SK-N-SH treated with all-trans-retinoic acid at 6 μM for 48 hours (cell line): ENCODE measurements at places on chromosomes 3 and 15.

GRCh38 chr3:42149975-42150374, 58.8 kb downstream of the TRAK1 start:
- ATAC-seq: no peak

- ATAC-seq: no peak
These were observed 7.5 kb downstream of the IQSEC1 start for GRCh38 chr3:13065727-13066126.

- no peak for ATAC-seq
These were observed 491.7 kb upstream of the RASGRP1 start for GRCh38 chr15:39056357-39056756.

DNA sequence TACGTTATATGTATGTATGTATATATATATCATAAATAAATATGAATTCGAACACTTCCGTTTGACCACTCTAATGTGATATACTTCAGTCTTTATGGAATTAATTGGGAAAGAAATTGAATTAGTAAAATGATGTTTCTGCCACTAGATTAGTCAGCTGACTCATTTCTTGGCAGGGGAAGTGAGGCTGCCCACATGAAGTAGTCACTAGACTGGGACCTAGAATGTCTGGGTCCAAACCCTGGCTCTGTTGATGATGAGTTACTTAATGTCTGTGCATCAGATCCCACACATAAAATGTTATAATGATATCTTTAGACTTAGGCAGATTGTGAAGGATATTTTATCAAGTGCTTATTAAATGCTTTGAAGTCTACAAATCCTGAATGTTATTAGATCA, 27.4 kb upstream of the ARL14 start:
- no peak for ATAC-seq

DNA sequence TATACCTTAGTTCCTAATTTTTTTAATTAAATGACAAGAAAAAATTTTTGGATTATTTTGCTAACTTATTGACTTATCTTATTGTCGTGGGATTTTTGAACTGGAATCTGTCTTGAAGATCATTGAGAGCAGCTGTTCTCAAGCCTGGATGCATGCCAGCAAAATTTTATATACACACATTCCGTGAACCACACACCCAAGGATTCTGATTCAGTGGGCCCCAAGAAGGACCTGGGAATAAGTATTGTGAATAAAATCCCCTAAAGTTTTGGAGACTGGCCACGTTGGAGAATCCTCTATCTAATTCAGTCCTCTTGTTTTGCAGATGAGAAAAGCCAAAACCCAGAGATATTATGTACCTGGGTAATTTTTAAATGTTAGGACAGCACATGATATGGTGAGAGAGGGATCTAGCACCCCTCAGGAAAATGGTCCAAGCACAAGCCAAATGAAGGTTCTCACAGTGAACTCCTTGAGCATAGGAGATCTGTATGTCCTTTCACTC, 55.2 kb downstream of the UNC13C start:
- no peak for ATAC-seq

DNA sequence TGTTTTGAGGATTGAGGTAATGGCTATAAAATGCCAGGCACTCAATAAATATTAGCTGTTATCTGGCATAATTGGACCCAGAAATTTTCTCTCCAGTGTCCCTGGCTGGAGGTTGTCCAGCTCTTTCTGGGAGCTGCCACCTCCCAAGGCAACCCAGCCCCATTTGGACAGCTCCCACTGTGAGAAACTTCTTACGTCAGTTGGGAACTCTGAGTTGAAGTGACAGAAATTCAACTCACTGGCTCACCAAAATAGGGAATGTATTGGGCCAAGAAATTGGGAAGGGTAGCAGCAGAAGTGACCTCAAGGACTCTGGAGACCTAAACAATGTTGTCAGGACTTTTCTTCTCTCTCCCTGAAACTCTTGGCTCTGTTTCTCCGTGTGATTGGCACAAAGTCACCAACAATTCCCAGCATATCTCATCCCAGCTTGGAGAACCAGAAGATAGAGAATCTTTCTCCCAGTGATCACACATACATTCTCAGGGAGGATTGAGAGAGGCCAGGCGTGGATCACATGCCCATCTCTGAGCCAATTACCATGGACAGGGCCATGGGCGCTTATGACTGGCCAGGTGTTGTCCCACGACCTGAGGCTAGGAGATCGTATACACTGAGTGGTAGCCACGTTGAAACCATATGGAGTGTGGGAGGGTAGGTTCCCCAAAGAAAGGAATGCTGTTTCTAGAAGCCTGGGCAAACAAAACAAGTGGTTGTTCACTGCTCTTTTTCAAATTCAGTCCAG, 22.5 kb upstream of the HCN4 start:
- no peak for ATAC-seq

GRCh38 chr15:27059610-27060202, 88.7 kb downstream of the GABRG3 start:
- ATAC-seq: peak; percentile 44; the same call in 1 of the 3 replicates

GRCh38 chr3:109025896-109026295, 72.2 kb upstream of the GUCA1C start:
- no peak for ATAC-seq

DNA sequence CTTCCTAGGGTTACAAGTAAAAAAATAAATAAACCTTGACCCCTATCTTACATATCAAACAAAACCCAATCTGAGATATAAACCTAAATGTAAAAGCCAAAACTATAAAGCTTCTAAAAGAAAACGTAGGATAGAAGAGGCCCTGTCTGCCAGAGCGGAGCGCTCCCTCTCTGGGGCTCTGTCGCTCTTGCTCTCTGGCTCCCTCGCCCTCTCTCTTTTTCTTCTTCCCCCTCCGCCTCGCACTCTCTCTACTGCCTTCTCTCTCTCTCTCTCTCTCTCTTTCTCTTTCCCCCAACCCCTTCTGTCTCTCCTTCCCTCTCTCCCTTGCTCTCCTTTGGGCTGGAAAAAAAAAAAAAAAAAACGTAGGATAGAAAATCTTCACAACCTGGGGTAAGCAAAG, 21.6 kb downstream of the RYK start:
- ATAC-seq: no peak

- ATAC-seq: no peak
These were observed 7.0 kb downstream of the SLC25A38 start for GRCh38 chr3:39390181-39390580.

DNA sequence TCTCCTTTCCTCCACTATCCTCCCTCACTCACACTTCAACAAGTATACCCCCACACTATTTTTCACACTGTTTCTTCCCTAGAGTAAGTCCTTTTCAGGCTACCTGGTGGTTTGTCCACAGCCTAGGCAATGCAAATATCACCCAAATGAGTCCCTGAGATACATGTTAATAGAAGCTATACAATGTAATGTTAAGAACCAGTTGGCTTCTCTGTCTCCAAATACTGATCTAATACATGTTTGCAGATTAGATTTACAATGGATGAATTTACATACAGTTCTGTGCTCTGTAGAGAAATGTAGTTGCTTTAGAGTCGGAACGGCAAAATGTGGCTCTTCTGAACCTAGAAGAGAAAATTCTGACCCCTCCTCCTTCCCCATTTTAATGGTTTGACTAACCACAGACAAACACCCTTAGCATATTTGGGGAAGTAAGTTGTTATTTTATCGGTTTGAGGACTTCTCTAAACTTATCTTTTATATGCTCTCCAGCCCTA, 63.6 kb upstream of the MBNL1 start:
- no peak for ATAC-seq

- no peak for ATAC-seq
These were observed 129.9 kb downstream of the P3H2 start for GRCh38 chr3:189990826-189991225.

GRCh38 chr3:45272032-45272810, 46.1 kb upstream of the TMEM158 start:
- no peak for ATAC-seq

- peak; percentile 59; the same call in 2 of the 3 replicates for ATAC-seq
These were observed 38.9 kb upstream of the SNTN start for GRCh38 chr3:63613561-63613960.

GRCh38 chr15:88238618-88239430, 17.7 kb downstream of the NTRK3 start:
- no peak for ATAC-seq

DNA sequence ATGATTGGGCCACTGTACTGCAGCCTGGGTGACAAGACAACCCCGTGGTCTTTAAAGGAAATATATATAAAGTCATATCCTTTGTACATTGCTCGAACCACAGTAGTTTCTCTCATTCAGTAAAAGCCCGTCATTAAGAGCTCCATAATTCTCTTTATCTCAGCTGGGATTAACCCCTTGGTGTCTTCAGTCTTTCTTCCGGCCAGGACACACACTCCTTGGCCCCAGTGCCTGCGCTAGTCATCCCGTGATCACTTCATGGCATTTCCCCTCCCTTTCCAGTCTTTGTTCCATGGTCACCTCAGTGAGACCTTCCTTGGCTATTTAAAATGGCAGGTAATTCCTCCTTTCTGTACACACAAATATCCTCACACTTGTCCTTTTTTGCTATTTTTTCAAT, 3.3 kb downstream of the RPL35A start:
- ATAC-seq: no peak

DNA sequence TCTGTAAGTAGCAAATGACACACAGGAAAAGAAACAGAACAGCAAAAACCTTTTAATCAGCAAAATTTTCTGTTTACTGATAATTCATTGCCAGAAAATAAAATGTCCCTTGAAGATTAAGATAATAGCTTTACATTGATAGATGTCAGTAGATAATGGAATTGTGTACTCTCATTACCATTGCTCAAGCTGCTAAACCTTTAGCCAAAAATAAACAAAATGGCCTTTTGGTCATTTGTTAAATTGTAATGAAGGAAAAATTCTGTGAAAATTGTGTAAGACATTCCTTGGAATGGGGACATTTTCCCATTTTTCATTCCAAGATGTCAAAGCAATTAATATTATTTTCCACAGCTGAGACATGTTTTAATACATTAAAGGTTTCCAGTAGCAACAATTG, 189.8 kb downstream of the PLOD2 start:
- ATAC-seq: no peak

- ATAC-seq: no peak
These were observed 177.1 kb downstream of the PCCB start for GRCh38 chr3:136427236-136427635.

DNA sequence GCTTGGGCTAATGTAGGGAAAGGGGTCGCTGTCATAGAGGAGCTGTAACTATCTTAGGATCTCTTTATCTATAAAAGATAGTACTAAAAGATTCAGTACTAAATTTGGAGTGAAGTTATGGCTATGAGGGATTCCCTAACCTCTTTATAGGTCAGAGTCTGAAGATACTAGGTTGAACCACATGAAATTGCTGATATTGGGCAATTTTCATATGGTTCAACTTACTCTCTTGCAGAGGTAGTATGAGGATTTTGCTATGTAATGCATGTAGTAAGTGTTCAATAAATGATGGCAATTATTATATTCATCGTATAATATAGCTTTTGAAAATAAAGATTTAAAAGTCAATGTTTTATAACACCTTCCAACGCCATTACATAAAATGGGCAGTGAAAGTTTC, 1.9 kb upstream of the TFDP2 start:
- no peak for ATAC-seq

GRCh38 chr15:70277556-70277955, 179.8 kb upstream of the TLE3 start:
- ATAC-seq: no peak

DNA sequence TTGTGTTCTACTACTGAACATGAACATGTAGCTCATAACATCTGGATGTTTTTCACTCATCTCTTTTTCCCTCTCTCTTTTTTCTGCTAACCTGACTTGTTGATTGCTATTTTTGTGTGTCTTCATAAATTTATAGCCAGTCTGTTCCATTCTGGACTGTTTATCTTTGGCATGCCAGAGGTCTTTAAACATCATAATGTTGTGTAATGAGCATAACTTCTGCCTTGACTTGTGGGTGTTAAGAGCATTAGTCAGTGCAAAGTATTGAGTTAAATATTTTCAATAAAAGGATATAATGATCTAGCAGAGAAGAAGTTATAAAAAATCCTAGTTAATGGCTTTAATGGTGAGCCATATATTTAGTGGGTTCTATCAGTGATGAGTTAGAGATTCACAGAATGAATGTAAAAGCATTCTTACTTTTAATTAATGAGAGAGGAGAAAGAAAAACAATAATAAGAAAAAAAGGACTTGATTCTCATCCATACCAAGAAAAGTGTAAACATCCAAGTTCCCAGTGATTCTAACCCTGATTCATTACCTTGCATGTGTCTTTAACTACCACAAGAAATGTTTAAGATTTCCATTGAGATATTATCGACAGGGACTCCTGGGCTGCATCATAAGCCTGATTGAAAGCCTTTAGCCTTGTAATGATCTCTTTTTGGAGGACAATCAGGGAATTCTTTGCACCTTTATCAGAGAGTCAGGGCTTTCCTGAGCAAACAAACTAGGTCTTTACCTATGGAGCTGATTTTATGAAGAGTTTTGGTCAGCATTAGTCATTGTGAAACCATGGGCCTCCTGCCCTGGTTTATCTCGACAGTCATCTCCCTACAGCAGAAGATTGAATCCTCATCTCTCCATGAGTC, 22.9 kb downstream of the MITF start:
- ATAC-seq: peak; percentile 76

DNA sequence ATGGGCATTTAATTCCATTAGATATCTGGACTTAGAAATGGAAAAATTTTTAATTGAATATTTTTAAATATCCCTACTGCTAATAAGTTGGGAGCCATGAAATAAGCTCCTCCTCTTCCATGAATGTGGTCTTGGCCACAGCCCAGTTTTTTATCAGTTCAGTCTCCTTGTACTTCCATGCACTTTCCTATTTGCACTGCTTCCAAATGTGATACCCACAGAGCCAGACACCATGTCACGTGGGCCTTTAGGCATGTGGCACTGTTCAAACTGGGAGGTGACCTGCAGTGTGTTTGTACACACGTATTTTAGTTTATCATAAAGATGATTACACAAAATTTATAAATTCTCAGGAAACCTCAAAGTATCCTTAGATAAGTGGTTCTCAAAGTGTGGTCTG, 80.1 kb upstream of the DGKG start:
- no peak for ATAC-seq
